ENCODE measurements at places on chromosomes 7 and 10.

DNA sequence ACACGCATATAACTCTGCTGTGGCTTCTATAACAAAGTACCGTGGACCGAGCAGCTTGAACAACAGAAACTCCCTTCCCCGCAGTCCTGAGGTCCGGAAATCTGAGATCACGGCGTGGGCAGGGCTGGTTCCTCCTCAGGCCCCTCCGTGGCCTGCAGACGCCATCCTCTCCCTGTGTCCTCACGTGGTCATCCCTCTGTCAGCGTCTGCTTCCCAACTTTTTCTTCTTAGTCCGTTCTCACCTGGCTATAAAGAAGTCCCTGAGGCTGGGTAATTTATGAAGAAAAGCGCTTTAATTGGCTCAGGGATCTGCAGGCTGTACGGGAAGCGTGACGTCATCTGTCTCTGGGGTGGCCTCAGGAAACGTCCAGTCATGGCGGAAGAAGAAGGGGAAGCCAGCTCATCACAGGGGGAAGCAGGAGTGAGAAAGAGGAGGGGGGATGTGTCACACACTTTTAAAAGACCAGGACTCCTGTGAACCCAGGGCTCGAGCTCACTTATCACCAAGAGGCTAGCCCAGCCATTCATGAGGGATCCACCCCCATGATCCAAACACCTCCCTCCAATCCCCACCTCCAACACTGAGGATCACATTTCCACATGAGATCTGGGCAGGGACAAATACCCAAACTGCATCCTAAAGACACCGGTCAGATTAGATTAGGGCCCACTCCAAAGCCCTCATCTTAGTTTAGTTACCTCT is 91.2 kb upstream of the INSIG1 start:
- no peak for DNase-seq

- DNase-seq = no peak
Measured at GRCh38 chr10:3571310-3571825, 213.6 kb downstream of the KLF6 start.

DNA sequence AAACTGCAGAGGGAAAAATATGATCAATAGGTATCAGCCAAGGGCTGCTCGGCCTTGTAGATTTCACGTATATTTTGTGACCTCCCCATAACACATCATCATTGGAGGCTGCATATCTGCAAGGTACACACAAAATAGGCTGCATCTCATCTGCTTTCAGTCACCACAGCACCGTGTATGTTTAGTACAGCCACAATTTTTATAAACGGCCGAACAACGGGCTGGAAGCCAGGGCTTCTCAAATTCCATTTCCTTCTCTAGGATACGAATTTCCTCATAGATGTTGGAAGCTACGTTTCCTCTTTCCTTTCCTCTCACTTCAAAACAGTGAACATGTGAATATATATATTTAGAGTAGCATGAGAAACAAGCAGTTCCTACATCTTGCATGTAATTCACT is 20.2 kb upstream of the FOXK1 start:
- no peak for DNase-seq

DNA sequence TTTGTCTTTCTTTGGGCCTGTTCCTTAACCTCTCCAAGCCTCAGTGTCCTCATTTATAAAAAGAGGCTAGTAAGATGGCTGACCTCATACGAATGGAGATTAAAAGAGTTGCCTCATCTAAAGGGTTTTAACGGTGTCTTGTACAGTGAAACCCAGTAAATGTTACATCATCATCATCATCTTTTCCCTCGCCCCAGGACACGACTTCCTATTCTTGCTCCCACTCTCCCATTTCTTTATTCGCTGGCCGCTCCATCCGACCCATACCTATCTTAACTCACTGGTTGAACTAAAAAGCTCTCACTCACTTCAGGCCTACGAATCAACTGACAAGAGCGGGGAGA is 554 bp downstream of the FRA10AC1 start:
- DNase-seq = no peak
